RWPE1 (cell line): ENCODE measurements at places on chromosomes 5 and 9.

DNA sequence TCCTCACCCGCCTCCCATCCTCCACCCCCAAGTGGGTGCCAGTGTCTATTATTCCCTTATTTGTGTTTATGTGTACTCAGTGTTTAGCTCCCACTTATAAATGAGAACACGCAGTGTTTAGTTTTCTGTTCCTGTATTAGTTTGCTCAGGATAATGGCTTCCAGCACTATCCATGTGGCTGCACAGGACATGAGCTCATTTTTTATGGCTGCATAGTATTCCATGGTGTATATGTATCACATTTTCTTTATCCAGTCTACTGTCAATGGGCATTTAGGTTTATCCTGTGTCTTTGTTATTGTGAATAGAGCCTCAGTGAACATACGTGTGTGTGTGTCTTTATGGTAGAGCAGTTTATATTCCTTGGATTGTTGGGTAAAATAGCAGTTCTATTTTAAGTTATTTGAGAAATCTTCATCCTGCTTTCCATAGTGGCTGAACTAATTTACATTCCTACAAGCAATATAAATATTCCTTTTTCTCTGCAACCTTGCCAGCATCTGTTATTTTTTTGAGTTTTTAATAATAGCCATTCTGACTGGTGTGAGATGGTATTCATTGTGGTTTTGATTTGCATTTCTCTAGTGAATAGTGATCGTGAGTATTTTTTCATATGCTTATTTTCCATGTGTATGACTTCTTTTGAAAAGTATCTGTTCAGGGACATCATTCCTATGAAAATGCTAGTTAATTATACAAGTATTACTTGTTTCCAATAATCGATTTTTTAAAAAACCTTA is 164.0 kb upstream of the CCDC152 start:
- DNase-seq: no peak

- DNase-seq: no peak
Measured at GRCh38 chr5:67035098-67035740, 161.4 kb downstream of the CD180 start.

- no peak for DNase-seq
Measured at GRCh38 chr5:7415123-7415522, 19.2 kb downstream of the ADCY2 start.

- peak; percentile 87 for DNase-seq
Measured at GRCh38 chr9:124306098-124306735, 48.5 kb downstream of the NEK6 start.

DNA sequence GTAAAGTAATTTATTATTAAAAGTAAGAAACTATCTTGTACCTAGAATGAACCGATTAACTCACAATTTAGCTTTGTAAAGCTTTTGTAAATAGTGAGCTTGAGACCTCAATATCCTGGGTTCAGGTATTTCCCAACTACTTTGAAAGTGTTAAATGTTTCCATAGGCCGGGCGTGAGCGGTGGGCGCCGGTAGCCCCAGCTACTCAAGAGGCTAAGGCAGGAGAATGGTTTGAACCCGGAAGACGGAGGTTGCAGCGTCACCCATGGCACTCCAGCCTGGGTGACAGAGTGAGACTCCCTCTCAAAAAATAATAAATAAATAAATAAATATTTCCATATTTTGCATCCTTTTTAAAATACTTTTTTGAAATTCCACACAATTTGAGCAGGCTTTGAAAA is 1.5 kb upstream of the ANKH start:
- no peak for DNase-seq

DNA sequence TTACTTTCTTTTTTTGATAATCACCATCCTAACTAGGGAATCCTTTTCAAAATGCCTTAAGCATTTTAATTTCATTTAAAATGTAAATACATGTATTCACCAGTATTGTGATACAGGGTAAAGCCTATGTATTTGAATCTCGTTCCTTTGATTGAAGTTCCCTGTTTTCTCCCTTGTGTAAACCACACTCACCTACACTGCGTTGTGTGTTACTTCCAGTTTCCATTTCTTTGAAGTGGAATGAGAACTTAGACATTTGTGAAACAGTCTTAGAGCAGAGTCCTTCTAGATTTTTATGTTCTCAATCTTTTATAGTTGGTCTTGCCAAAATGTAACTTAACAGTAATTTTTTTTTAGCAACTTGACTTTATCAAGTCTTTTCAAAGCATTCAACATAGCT is 101.4 kb downstream of the ZNF462 start:
- DNase-seq: no peak

DNA sequence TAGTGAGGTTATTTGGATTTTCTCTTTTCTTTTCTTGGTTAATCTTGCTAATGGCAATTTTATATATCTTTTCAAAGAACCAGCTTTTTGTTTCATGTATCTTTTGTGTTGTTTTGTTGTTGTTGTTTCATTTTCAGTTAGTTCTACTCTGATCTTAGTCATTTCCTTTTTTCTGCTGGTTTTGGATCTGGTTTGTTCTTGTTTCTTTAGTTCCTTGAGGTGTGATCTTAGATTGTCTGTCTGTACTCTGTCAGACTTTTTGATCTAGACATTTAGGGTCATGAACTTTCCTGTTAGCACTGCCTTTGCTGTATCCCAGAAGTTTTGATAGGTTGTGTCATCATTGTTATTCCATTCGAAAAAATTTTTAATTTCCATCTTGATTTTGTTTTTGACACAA is 399.7 kb downstream of the TLE1 start:
- no peak for DNase-seq

- DNase-seq: no peak
Measured at GRCh38 chr5:62395210-62395950, 8.3 kb downstream of the DIMT1 start.
